ENCODE measurements at places on chromosomes 16 and 17. TPM values are rescaled to one million over a fixed set of nuclear protein-coding genes. Genes with fewer than 3 reads are reported as not detected.

Gene TEKT5
- 0.09 TPM for polyA plus RNA-seq

Gene MYL11
- 14.6 TPM for polyA plus RNA-seq

Gene BCL6B
- polyA plus RNA-seq: 7.2 TPM

Gene LGALS9B
- polyA plus RNA-seq: 0.54 TPM

Gene PRKCB
- 3.1 TPM for polyA plus RNA-seq

Gene EXOC3L1
- 2.1 TPM for polyA plus RNA-seq

DNA sequence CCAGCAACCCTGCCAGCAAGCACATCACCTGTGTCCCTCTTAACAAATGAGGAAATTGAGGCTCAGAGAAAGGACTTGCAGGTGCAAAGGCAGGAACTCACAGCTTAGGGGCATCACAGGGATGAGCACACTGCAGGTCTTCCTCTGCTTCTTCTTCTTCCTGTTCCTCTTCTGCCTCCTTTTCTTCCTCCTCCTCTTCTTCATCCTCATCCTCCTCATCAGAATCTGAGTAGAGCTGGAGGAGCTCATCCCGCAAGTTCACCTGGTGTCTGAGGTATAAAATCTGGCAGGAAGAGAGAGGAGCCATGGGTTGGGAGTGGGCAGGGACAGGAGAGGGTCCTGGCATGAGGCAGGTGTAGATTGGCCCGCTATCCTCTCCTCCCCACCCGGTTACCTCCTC is 2.6 kb downstream of the HAP1 start:
- H3K27me3 ChIP-seq: peaks cover 66% of the 10 kb centered on the region
- peaks cover 5% of the 10 kb centered on the region for H3K4me1 ChIP-seq
- H3K36me3 ChIP-seq: no peaks in the 10 kb centered on the region

- no peak for DNase-seq
These were observed 10.2 kb upstream of the GGA2 start for GRCh38 chr16:23520500-23520899.

DNA sequence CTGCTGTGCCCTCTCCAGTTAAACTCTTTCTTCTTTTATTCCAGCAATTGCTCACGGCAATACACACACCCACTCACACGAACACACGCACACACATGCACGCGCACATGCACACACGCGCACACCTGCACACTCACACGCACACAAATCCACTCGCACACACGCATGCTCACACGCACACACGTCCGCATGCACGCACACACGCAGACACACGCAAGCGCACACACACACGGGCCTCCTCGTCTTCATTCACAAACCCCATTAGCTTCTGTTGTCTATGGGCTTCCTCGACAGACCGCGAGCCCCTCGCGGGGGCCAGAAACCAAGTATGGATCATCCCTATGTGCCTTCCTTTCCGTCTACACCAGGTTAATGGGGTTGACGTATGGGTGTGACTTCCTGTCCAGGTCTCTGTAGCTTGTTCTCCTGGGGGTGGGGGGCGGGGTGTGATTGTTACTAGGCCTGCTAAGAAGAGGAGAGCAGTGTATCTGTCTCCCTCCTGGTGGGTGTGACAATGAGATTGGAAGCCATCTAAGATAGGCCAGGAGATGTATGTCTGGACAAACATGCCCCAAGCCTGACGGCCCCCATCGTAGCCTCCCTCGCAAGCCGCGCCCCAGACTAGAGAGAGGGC is 670 bp upstream of the CTF1 start:
- DNase-seq: peak; percentile 42
- no peaks in the 10 kb centered on the region for H3K27me3 ChIP-seq
- H3K4me1 ChIP-seq: peaks cover 33% of the 10 kb centered on the region

GRCh38 chr17:49482144-49482817 is 12.8 kb upstream of the NGFR start:
- H3K27me3 ChIP-seq: peaks cover 86% of the 10 kb centered on the region
- no peak for DNase-seq
- no peak overlapping the region for H3K27ac ChIP-seq
- no peak overlapping the region for H3K4me3 ChIP-seq

DNA sequence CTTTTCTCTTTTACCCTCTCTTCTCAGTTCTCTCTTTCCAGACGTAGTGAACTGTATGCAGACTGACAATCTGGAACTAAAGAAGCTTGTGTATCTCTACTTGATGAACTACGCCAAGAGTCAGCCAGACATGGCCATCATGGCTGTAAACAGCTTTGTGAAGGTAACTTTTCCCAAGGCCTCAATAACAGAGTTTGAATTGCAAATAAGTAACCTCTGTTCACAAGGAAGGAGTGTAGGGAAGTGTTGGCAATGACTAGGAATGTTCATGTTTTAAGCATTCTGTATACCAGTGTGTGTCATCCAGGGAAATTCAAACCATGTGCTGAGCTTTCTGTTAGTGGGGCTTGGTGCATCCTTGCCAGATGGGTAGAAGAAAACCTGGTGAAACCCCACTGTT is 18.6 kb downstream of the AP2B1 start:
- no peak overlapping the region for H3K4me3 ChIP-seq
- no peak for DNase-seq
- no peak overlapping the region for H3K27ac ChIP-seq
- H3K4me1 ChIP-seq: no peaks in the 10 kb centered on the region

DNA sequence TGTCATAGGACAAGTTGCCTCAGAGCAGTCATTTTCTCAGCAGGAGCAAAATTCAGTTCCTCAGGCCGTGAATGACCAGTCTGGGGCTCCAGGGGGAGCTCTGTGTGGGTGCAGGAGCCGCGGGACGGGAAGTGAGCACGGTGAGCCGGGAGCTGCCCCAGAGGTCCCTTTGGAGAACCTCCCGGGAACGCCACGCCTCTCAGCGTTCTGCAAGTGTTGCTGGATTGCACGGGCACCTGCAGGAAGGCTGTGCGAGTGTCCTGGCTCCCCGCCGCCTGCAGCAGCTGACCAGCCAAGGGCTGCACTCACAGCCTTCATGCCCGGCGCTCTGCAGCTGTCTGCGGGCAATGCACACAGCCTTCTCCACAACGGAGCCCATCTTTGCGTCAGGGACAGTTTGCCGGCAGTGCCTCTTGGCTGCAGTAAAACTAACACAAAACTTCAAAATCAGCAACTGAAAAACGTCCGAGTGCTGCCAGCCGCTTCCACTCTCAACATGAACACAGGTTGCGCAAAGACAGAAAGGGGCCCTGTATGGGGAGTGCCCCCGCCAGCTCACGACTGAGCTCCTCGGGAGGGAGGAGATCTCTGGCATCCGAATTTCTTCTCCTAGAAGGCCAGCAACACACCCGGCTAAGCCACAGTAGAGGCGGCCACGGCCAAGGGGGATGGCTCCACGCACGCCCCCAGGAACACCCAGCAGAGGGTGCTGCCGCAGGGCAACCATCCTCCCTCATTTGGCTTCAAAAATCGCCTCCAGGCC is 16.0 kb downstream of the NDUFAF8 start:
- H3K27me3 ChIP-seq: no peaks in the 10 kb centered on the region
- peak overlapping the region; percentile 19 for H3K4me3 ChIP-seq
- DNase-seq: peak; percentile 80
- H3K36me3 ChIP-seq: peaks cover 58% of the 10 kb centered on the region
- H3K27ac ChIP-seq: peak overlapping the region; percentile 60
- peaks cover 54% of the 10 kb centered on the region for H3K4me1 ChIP-seq

DNA sequence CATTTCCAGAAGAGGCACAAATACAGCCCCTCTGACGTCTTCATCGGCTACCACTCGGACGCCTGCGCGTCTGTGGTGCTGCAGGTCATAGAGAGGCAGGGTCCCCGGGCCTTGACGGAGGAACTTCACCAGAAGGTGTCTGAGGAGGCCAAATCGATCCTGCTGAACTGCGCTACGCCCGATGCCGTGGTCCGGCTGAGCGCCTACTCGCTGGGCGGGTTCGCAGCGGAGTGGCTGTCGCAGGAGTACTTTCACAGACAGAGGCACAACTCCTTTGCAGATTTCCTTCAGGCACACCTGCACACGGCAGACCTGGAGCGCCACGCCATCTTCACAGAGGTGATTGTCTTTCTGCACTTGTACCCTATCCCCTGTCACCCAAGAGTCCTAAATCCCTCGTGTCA is 67.0 kb upstream of the ENDOV start:
- H3K36me3 ChIP-seq: peaks cover 95% of the 10 kb centered on the region
- H3K27me3 ChIP-seq: no peaks in the 10 kb centered on the region
- H3K4me3 ChIP-seq: no peak overlapping the region
- DNase-seq: no peak
- no peaks in the 10 kb centered on the region for H3K4me1 ChIP-seq

GRCh38 chr17:6191405-6192324 is 121.5 kb downstream of the WSCD1 start:
- DNase-seq: no peak
- no peaks in the 10 kb centered on the region for H3K4me1 ChIP-seq
- no peak overlapping the region for H3K4me3 ChIP-seq
- H3K36me3 ChIP-seq: no peaks in the 10 kb centered on the region

- no peaks in the 10 kb centered on the region for H3K4me1 ChIP-seq
- H3K27ac ChIP-seq: no peak overlapping the region
- H3K27me3 ChIP-seq: peaks cover 6% of the 10 kb centered on the region
- no peaks in the 10 kb centered on the region for H3K36me3 ChIP-seq
- no peak for DNase-seq
These were observed 236.0 kb upstream of the IRX3 start for GRCh38 chr16:54522584-54522983.

GRCh38 chr16:2904922-2905240 is 6.8 kb upstream of the FLYWCH1 start:
- peak overlapping the region; percentile 77 for H3K27ac ChIP-seq
- no peaks in the 10 kb centered on the region for H3K36me3 ChIP-seq
- peak overlapping the region; percentile 61 for H3K4me3 ChIP-seq
- H3K27me3 ChIP-seq: no peaks in the 10 kb centered on the region
- no peak for DNase-seq

DNA sequence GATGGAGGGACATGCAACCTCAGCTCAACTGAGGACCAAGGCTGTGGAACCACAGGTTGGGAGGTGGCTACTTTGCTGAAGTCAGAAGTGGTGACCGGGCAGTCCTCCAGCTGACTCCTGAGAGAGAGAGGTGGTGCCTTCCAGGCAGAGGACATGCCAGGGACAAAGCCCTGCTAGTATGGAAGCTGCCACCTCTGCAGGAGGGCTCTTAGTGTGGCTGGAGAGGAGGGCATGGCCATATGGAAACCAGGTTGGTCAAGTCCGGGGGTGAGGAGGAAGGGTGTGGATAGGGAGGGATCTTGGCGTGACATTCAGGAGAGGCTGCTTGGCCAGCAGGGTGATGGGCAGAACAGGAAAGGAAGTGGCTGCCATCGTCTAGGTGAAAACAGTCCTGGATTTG is 5.7 kb downstream of the C16orf86 start:
- peaks cover 5% of the 10 kb centered on the region for H3K4me1 ChIP-seq
- DNase-seq: no peak
- H3K27me3 ChIP-seq: peaks cover 8% of the 10 kb centered on the region
- no peak overlapping the region for H3K27ac ChIP-seq
- no peaks in the 10 kb centered on the region for H3K36me3 ChIP-seq

- no peak for DNase-seq
- no peaks in the 10 kb centered on the region for H3K36me3 ChIP-seq
- no peak overlapping the region for H3K27ac ChIP-seq
- H3K4me3 ChIP-seq: no peak overlapping the region
- H3K4me1 ChIP-seq: no peaks in the 10 kb centered on the region
- H3K27me3 ChIP-seq: no peaks in the 10 kb centered on the region
These were observed 69.3 kb downstream of the MYO1D start for GRCh38 chr17:32807577-32807976.

DNA sequence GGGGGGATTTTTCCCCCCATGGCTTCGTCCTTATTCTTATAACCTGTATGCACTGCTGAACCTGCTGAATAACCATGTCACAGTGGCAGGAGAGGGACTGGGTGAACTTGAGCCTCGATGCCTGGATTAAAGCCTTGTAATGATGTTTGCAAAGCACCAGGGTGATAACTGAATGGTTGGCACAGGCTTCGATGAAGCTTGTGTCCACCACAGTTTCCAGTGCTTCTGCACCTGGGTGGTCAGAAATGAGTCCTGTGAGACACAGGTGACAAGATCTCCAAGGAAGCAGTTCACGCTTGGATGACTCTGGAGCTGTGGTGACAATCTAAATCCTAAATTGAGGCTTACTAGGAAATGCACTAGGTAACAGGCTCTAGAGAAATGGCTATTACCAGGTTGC is 729.3 kb downstream of the MAF start:
- DNase-seq: no peak
- H3K36me3 ChIP-seq: no peaks in the 10 kb centered on the region
- H3K4me1 ChIP-seq: no peaks in the 10 kb centered on the region
- H3K27ac ChIP-seq: no peak overlapping the region
- H3K4me3 ChIP-seq: no peak overlapping the region
- H3K27me3 ChIP-seq: no peaks in the 10 kb centered on the region

DNA sequence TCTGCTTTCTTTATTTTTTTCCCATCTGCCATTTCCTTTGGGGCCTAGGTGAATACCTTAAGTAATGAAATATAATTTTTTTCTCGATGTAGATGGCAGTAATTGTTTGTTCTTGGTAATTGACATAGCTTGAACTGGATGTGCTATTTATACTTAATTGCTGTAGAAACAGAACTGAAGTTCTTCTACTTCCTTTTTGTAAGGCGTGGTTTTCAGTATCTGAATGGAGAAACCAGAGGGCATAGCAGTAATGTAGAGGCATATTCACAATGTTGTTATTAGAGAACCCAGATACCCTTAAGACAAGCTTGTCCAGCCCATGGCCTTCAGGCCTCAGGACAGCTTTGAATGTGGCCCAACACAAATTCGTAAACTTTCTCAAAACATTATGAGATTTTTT is 16.4 kb downstream of the ATP6V0A1 start:
- DNase-seq: no peak
- H3K4me3 ChIP-seq: no peak overlapping the region
- peak overlapping the region; percentile 79 for H3K27ac ChIP-seq

DNA sequence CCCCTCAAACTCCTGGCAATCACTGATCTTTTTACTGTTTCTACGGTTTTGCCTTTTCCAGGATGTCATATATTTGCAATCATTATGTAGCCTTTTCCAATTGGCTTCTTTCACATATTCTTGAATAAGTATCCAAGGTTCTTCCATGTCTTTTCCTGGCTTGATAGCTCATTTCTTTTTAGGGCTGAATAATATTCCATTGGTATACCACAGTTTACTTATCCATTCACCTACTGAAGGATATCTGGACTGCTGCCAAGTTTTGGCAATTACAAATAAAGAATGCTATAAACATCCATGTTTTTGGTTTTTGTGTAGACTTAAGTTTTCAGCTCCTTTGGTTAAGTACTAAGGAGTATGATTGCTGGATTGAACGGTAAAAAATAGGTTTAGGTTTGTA is 16.0 kb downstream of the GPATCH8 start:
- DNase-seq: no peak
- peaks cover 2% of the 10 kb centered on the region for H3K36me3 ChIP-seq
- no peaks in the 10 kb centered on the region for H3K4me1 ChIP-seq

Data from large intestine (tissue), 12 donors.